ENCODE measurements at places on chromosomes 7 and 10.

- DNase-seq = no peak
Measured at GRCh38 chr10:131113709-131114291, 197.7 kb downstream of the TCERG1L start.

DNA sequence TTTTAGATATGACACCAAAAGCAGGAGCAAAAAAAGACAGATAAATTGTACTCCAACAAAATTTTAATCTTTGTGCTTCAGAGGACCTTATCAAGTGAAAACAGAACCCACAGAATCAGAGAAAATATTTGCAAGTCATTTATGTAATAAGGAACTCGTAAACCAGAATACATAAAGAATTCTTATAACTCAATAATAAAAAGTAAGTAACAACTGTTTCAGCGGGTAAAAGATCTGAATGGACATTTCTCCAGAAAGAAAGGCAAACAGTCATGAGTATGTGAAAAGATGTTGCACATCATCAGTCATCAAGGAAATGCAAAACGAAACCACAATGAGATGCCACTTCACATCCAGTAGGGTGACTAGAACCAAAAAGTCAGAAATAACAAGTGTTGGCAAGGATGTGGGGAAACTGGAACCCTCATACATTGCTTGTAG lies 167.7 kb upstream of the KCTD7 start:
- no peak for DNase-seq

GRCh38 chr10:88237896-88238614 lies 345.1 kb downstream of the RNLS start:
- no peak for DNase-seq

GRCh38 chr10:21180604-21181003 lies 283.5 kb upstream of the NEBL start:
- DNase-seq = no peak

DNA sequence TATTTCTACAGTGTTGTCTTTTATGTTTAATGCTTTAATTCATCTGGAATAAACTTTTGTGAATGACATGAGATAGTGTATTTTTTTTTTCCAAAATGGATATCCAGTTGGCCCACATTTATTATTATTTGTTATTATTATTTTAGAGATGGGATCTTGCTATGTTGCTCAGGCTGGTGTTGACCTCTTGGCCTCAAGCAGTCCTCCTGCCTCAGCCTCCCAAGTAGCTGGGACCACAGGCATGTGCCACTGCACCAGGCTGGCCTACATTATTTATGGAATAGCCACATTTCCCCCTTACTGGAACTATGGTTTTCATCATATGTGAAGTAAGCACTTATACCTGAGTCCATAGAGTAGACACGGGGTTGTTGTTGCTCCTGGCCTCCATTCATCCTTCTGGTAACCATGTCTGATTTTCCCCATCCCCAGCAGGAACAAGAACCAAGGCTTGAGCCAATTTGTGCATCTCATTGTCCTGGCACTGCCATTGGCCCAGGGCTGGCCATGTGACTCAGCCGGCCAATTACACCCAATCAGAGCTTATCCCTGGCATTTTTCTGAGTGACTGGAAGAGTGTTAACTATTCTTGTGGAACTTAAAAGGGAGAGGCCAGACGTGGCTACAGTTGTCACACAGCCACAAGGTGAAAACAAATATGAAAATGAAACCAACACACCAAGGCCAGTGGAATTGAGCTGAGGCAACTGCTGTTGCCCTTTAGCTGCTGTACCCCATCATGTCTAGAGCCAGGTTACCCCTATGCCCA lies 23.1 kb downstream of the PRF1 start:
- no peak for DNase-seq

GRCh38 chr10:117271427-117271826 lies 30.5 kb downstream of the SLC18A2 start:
- DNase-seq = no peak

DNA sequence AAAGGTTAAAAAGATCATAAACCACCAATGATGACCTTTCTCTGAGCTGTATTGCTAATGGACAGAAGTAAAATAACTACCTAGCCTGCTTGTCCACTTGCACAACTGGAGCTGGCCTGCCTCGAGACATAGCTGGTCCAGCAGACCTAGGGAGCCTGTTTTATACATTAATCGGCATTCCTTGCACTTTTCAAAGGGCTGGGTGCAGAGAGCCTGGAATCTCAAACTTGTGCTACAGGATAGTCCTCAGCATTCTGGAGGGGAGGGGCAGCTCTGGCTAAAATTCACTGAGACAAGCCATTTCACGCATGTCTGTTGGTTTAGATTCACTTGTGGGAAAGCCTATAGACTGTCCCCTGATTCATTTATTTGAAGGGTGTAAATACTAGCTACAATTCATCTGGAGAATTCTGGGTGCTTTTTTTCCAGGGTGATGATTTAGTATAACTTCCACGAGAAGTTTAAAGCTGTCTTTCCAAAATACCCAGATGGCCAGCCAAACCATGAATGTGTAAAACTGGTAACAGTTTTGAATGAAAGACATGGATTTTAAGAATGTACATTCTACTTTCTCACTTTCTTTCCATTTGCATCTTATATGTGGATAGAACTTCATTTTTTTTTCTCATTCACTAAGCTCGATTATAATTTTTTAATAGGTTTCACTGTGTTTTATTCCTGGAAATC lies 389.4 kb downstream of the KCNMA1 start:
- no peak for DNase-seq

GRCh38 chr10:100890673-100891317 lies 22.0 kb upstream of the SLF2 start:
- no peak for DNase-seq

DNA sequence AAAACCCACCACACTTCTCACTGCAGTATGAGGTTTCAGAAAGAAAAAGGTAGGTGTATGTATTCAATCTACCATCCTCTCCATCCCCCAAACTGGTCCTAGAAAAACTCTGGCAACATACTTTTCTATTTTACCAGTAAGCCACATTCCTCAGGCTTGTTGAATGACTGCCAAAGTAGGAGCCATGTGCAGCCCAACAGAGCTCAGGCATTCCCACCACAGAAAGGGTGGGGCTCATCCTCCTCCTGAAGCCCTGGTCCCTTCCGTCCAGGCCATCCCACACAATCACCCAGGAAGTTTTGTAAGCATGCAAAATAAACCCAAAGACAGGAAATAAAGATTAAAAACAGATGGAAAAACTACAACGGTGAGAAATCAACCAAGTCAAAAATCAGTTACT lies 57.2 kb downstream of the MAD1L1 start:
- DNase-seq = no peak

DNA sequence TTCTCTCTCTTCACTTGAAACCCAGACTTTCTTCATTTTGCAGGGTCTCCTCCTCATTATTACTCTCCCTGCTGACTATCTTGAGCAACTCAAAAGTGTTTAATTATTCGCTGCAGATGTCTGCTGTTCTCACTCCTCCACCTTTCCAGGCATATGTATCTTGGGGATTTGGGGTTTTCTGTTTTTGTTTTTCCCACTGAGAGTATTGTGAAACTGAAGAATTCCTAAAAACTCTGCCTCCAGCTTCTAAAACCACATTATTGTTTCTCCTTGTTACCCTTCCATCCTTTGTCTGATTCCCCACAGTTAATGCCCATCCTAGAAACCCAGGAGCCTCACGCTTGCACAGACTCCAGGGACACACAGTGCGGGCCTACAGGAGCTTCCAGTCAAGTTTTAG lies 51.3 kb downstream of the WNT2 start:
- DNase-seq = no peak

GRCh38 chr10:93077860-93078337 lies 4.2 kb downstream of the CYP26A1 start:
- DNase-seq = no peak

DNA sequence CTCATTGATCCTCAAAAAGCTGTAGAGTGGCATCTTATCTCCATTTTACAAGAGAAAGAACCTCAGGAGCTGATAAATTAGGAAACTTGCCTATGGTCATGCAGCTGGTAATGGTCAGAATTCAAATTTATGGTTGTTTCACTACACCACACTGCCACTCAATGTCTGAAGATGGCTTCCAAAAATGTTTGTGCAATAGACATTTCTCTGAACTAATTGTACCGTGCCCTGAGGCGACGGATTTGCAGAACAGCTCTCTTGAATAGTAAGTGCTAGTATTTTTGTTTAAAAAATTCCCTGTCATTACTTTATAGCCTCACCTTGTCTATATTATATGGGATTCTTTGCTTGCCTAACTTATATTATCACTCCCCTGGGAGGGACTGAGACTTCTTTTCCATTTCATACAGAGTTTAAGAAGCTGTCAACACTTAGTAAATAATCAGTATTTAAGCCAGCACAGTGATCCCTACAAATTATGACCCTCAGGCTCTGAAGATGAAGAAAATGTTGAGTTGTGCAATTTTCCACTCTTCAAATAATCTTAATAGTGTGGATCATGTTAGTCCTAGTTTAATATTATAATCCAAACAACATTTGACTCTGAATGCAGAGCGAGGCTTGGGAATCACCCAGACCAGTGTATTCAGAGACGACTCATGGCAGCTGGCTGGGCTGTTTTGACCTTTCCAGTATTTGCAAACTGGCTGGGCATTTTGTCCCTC lies 346.6 kb downstream of the PTEN start:
- DNase-seq = no peak

DNA sequence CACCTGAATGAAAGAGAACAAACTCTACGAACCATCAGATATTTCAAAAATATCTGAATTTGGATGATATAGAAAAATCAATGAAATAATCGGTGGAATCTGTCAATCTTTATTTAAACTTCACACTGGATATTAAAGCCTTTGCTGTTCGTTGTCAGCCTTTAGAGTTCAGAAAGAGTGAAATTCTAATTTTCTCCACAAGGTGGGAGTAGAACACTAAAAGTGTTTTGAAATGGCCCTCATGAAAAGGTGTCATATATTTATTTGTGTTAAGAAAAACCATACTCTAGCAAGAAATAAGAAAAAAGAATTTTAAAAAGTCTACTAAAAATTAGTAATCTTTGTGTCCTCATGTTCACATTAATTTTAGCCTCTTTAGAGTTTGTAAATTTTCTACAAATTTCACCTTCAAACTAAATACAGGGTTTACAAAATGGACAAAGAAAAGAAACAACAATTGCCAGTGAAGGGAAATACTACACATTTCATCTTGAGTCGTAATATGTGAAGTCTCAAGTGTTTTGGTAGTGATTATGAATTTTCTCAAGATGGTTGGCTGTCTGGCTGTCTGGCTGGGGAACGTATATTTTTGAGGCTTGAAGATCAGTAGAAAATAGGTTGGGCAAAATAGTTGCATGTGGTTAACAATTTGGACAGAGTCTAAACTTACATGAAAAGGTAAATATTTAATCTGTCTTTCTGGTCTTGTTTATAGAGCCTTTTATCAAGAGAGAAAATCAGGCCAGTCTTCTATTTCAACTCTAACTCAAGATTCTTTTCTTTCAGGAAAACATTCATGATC lies 43.7 kb downstream of the DNAJB9 start:
- peak; percentile 7 for DNase-seq

- no peak for DNase-seq
Measured at GRCh38 chr7:27032839-27033238, 63.0 kb downstream of the HOXA1 start.

GRCh38 chr10:101157756-101158458 lies 26.8 kb downstream of the TLX1 start:
- no peak for DNase-seq

GRCh38 chr10:113169111-113169510 lies 219.1 kb downstream of the TCF7L2 start:
- DNase-seq = no peak

DNA sequence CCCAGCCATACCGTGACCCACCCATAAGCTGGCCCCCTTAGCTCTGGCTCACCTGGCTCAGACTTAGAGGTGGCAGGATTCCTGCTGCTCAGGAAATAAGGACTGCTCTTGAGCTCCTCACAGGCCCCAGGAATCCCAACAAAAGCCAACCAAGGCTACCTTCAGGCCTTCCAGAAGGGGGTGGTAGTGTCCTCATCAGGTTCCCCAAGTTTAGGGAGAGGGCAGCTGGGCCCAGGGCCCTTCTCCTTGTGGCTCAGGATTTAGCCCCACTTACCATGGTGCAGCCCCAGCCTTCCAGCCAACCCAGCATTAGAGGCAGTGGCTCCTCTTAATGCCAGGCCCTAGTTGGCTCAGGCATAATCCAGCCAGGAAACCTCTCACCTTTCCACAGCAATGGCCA lies 23.5 kb downstream of the NPFFR1 start:
- no peak for DNase-seq

DNA sequence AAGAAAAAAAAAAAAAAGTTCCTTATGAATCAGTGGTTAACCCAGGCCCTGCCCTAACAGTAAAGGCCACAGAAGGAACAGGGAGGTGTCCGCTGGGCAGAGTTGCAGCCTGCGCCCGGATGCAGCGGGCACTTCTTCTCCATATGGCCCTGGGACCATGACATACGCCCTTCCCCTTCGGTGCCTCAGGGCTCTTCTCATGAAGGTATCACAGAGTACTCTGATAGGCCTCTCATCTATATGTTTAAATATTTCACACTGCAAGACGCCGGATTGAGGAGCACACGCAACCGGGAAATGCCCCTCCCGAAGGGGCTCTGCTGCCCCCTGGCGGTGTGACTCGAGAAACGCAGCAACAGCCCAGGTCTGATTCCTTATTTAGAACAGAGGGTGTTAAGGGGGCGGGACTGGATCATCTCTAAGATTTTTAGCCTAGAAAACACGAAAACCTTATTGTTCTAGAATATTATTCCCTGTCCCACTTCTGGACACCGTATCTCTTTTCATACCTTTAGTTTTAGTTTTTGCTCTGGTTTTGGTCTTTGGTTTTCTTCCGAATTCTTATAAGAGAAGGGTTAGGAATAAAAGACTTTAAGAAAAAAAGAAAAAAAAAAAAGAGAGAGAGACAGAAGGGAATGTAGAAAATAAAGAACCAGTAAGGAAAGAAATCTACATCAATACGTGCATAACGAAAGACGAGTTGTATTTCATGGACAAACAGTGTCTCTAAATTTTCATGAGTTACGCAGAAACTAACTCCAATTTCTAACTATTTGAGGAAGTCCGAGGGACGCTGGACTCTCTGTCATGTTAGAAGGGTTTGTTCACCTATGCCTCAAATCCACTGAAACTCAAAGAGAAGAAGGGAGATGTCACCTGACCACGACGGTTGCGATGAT lies 12.0 kb downstream of the DAGLB start:
- peak; percentile 86 for DNase-seq

DNA sequence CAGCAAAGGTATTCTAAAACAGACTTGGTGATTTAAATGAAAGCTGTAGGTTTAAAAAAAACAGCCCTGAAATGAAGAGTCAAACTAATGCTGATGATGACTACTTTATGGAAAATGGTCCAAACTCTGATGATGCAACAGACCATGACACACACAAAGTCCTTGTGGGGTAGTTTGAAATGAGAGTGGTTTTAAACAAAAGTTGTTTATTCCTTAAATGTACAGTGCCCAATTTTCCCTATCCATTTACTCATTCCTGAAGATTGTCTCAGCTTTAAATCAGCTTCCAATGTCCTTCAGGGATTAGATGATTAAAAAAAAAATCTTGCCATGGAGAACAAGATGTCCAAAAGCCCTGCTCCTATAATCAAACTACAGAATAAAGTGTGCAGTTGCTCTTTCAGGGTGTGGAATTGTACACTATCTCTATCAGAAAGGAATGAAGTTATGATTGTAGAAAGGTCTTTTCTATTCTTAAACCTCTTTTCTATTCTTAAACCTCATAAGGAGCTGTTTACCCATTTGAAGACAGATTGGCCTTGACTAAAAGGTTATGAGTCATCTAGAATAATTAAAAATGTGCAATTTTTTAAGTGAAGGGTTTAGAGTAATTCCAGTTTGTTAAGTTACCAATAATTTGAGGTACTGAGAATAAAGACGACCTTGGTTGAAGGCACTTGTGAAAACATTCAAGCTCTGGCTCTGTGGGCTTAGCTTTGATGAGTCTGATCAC lies 70.2 kb upstream of the ITGA8 start:
- DNase-seq = no peak

- no peak for DNase-seq
Measured at GRCh38 chr7:157111311-157111710, 27.4 kb upstream of the UBE3C start.
